ENCODE measurements at places on chromosomes 4 and X.

GRCh38 chr4:628821-629635 lies 3.7 kb downstream of the PDE6B start:
- DNase-seq = no peak

DNA sequence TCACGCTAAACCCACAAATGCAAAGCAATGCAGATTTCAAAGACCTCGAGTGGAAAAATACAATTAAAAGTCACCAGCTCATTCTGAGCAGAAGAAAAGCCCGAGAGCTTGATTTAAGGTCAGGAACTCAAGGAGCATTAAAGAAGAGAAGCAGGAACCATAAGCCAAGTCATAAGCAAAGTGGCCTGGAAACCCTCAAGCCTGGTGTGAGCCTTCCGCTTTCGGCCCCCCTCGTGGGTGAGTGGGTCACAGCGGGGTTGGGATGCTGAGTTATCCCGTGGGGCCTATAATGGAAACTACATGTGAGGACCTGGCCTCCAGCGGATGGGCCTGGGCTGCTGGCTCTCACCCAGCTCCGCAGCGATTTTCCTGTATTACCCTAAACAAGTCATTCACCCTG lies 504.3 kb downstream of the RAB28 start:
- DNase-seq = no peak

DNA sequence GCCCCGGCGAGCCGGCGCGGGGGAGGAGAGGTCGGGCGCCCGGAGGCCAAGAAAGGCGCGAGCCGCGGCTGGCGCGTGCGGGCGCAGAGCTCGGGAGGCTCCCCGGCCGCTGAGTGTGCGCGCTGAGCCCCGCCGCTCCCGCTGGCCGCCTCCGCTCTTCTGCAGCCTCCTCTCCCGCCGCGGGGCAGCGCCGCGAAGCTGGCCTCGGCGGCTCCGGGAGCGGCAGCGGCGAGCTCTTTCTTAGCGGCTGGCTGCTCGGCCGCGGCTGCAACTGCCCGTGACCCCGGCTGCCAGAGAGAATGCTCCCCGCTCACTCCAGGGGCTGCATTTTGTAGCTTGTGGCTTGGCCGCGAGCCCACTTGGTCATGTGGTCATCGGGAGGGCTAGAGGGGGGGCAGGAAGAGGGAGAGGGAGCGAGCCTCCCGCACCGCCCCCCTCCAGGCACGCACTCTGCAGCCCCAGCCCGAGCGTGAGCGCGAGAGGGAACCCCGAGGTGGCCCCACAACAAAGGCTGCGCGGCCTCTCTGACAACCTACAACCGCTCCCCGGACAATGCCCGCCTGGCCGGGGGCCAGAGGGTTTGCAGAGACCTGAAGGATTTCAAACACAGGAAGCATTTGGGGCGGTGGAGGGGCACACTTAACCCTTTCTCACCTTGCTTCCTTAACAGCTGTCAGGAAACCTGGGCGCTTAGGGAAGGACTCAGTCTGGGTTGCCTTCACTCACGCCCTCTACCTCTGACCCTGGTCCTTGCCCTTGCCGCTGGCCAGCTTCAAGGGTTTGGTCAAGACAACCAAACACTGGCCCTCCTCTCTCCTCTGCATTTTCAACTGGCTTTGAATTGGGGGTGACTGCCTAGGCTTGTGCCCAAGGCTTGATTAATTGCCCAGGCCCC lies at the start of gene APLN:
TSS of gene APLN (minus strand) at position 305 of the 895 bp plus-strand sequence. CDS start 326 bp downstream, outside the sequence.
- no peak for DNase-seq

GRCh38 chrX:152658302-152658701 lies 20.6 kb downstream of the GABRQ start:
- no peak for DNase-seq

GRCh38 chr4:122479935-122480416 lies 23.5 kb upstream of the IL2 start:
- DNase-seq = no peak

- DNase-seq = no peak
Observed at GRCh38 chrX:136780763-136781162, at the start of gene ARHGEF6. Gene ARHGEF6, minus strand, starts transcription at chrX:136780932. Its CDS starts 50 bp downstream, at chrX:136780882.

DNA sequence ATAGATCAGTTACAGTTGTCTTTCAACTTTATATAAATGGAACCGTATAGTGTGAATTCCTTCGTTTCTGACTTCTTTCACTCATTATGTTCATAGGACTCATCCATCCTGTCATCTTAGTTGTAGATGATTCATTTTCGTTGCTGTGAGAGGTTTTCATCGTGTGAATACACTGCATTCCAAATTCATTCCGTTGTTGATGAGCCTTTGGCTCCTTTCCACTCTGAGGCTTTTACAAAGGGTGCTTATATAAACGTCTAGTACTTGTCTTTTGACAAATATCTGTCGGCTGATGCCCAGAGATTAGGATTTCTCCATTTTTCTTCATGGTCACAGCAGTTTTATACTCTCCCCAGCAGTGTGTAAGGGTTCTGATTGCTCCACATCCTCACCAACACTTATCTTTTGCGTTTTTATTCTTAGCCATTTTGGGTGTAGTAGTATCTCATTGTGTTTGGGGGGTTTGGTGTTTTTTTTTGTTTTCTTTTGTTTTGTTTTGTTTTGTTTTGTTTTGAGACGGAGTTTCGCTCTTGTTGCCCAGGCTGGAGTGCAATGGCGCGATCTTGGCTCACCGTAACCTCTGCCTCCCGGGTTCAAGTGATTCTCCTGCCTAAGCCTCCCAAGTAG lies 48.6 kb downstream of the LRP2BP start:
- DNase-seq = no peak

GRCh38 chr4:74197080-74197479 lies 39.2 kb downstream of the MTHFD2L start:
- no peak for DNase-seq

GRCh38 chr4:1927675-1928074 lies 56.5 kb downstream of the NSD2 start:
- DNase-seq = no peak

GRCh38 chrX:24648495-24648894 lies 1.3 kb upstream of the PCYT1B start:
- DNase-seq = no peak
